Nucleus accumbens (tissue), 56 donors: ENCODE measurements at places on chromosomes 13 and 19.

- no peak for DNase-seq
Measured at GRCh38 chr13:105363261-105364190, 1171.9 kb downstream of the EFNB2 start.

GRCh38 chr13:64256751-64257150 is 2841.1 kb upstream of the PCDH20 start:
- DNase-seq, result no peak

- no peak for DNase-seq
Measured at GRCh38 chr19:49862391-49863253, 4.8 kb downstream of the PNKP start.

- DNase-seq, result no peak
Measured at GRCh38 chr19:32195706-32196610, 149.5 kb upstream of the ZNF507 start.

DNA sequence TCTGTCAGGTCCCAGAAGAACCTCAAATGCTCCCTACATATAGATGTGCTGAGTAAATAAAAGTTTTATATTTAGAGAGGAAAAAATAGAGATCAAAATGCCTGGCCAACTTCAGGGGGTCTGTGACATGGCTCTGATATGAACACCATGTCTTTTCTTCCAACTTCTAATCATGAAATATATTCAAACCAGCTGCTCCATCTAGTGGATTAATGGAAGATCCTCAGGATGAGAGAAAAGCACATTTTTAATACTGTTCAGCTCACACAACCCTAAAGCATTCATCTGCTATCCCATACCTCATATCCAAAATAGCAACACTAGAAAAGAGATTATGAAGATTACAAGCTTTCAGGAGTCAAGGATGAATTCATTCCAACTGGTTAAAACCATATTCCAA is 56.0 kb upstream of the DOCK9 start:
- no peak for DNase-seq
